ENCODE measurements at places on chromosomes 7 and 10. TPM values are rescaled to one million over a fixed set of nuclear protein-coding genes. Genes with fewer than 3 reads are reported as not detected.

Gene GOLGA7B
- total RNA-seq, result 4.1 TPM

Gene GARIN1A
- total RNA-seq, result 3.3 TPM

Gene IL2RA
- 0.13 TPM for total RNA-seq

Gene NODAL
- total RNA-seq, result not detected

Gene NKX6-2
- not detected for total RNA-seq

Gene HOXA11
- 1.1 TPM for total RNA-seq

Gene PRSS1
- total RNA-seq, result not detected

Gene GIMAP7
- total RNA-seq, result 11.1 TPM

Gene DNAH11
- total RNA-seq, result 0.30 TPM

Gene CPXM2
- 5.2 TPM for total RNA-seq

Gene CYP2C19
- total RNA-seq, result 0.15 TPM

Gene PCLO
- not detected for total RNA-seq

Gene ANKRD61
- total RNA-seq, result 0.45 TPM

Gene MMP21
- total RNA-seq, result not detected

Gene FAM20C
- total RNA-seq, result 28.1 TPM

Gene C10orf53
- total RNA-seq, result not detected

Gene ADRA2A
- total RNA-seq, result 0.30 TPM

Gene MYO1G
- 0.41 TPM for total RNA-seq

Gene C10orf105
- not detected for total RNA-seq
